ENCODE measurements at places on chromosomes 1 and 21.

- peaks cover 36% of the 10 kb centered on the region for H3K4me1 ChIP-seq
- no peak overlapping the region for H3K4me3 ChIP-seq
These were observed 107.3 kb upstream of the RUNX3 start for GRCh38 chr1:25037174-25038074.

- H3K36me3 ChIP-seq, result peaks cover 5% of the 10 kb centered on the region
- no peak overlapping the region for H3K4me3 ChIP-seq
- H3K4me1 ChIP-seq, result no peaks in the 10 kb centered on the region
- DNase-seq, result no peak
These were observed 14.4 kb downstream of the SDCCAG8 start for GRCh38 chr1:243270097-243270864.

- no peak overlapping the region for H3K27ac ChIP-seq
- H3K27me3 ChIP-seq, result no peaks in the 10 kb centered on the region
- no peak overlapping the region for H3K4me3 ChIP-seq
- H3K36me3 ChIP-seq, result no peaks in the 10 kb centered on the region
- no peaks in the 10 kb centered on the region for H3K4me1 ChIP-seq
These were observed 14.9 kb upstream of the KCNK1 start for GRCh38 chr1:233598891-233599541.

DNA sequence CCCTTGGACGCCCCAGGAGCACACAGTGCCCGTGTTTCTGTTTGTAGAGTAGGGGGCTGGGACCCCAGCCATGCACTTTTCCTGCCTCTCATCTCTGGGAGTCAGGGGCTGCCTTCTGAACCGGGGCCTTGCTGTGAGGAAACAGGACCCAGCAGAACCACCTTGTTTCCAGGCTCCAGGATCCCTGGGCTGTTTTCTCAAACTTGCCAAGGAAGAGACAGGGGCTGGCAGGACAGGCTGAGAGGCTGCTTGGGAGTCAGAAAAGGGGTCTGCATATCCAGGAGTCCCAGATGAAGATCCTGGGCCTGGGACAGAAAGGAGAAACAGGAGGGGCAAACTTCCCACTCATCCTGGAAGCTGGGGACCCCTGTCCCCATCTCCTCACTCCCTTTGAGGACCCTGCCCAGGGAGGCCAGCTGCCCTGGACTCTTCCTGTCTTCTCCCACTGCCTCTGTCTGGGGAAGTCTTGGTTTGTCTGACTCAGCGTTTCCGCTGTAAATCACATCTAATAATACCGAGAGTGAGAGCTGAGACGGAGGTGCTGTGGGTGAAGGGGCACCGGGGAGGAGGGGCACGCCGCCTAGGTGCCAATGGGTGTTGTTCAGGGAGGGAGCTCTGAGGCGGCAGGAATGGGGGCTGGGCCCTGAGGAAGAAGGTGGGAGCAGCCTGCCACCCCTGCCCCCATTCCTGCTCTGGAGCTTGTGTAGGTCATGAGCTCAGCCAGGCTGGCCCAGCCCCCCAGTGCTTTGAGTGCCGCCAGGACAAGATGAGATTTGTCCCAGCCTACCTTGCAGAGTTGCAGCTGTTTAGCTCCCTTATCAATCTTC lies 16.7 kb downstream of the POU3F1 start:
- H3K36me3 ChIP-seq, result peaks cover 5% of the 10 kb centered on the region
- no peaks in the 10 kb centered on the region for H3K27me3 ChIP-seq
- H3K27ac ChIP-seq, result peak overlapping the region; percentile 73

Data from heart left ventricle (tissue), 16 donors.